ENCODE measurements at places on chromosomes 11 and 22. TPM values are rescaled to one million over a fixed set of nuclear protein-coding genes. Genes with fewer than 3 reads are reported as not detected.

OR52N4 gene
- total RNA-seq = not detected

DDTL gene
- 1.6 TPM for total RNA-seq

CELF1 gene
- total RNA-seq = 50.5 TPM

RIMBP3B gene
- total RNA-seq = 0.24 TPM

C1QTNF4 gene
- not detected for total RNA-seq

LDLRAD3 gene
- 25.3 TPM for total RNA-seq

SERPING1 gene
- 1.2 TPM for total RNA-seq

CALCB gene
- 0.28 TPM for total RNA-seq

TRIM49 gene
- total RNA-seq = not detected
